ENCODE measurements at places on chromosomes 3 and 15. TPM values are rescaled to one million over a fixed set of nuclear protein-coding genes. Genes with fewer than 3 reads are reported as not detected.
A peak's percentile ranks its signal among the peaks of the same experiment; 100 is the strongest.

Gene SLC51A
- polyA plus RNA-seq = 18.0 TPM

Gene PPM1M
- polyA plus RNA-seq = 16.6 TPM

Gene SLC4A7
- 35.9 TPM for polyA plus RNA-seq

Gene SPINK8
- 0.43 TPM for polyA plus RNA-seq

Gene RLBP1
- polyA plus RNA-seq = not detected

DNA sequence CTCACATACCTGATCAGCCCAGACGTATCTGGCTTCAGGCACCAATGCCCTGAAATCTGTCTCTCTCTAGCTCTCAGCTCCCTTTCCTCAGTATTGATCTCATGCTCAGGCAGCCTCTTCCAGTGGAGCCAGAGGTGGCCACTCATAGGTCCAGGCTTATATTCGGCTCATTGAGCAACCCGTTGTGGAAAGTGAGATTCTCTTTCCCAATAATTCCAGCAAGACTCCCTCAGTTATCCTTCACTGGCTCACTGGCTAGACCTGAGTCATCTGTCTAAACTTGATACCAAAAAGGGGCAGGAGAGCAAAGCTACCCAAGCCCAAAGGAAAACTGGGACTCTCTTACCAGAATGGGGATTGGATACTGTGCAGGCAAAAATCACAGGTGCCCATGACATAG is 33.4 kb upstream of the FRMD4B start:
- no peak for DNase-seq

- peak; percentile 78 for DNase-seq
Observed at GRCh38 chr3:186976837-186977750, 46.8 kb downstream of the ST6GAL1 start.

DNA sequence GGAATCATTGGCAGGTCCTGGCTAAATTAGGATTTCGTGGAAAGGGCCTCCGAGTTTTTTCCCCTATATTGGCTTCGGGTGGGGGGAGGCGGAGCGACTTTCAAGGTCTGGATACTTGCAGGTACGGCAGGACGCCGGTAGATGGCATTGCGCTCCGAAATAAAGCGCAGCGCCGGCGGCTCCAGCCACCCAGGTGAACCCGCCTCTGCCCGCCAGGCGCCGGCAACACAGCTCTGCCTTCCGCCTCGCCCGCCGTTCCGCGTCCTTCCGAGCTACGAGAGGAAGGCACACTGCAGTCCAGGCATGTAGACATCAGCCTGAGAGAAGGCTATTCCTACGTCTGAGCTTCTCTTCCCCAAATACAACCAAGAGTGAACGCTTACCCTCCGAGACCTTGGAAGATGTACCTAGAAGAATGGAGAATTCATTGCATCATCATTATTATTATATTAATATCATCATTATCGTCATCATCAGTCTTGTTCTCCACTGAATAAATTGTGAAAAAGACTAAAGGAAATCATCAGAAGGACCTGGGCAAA is 514.1 kb downstream of the MECOM start:
- peak; percentile 83 for DNase-seq

GRCh38 chr3:51269466-51269865 is 115.6 kb upstream of the MANF start:
- DNase-seq = no peak

DNA sequence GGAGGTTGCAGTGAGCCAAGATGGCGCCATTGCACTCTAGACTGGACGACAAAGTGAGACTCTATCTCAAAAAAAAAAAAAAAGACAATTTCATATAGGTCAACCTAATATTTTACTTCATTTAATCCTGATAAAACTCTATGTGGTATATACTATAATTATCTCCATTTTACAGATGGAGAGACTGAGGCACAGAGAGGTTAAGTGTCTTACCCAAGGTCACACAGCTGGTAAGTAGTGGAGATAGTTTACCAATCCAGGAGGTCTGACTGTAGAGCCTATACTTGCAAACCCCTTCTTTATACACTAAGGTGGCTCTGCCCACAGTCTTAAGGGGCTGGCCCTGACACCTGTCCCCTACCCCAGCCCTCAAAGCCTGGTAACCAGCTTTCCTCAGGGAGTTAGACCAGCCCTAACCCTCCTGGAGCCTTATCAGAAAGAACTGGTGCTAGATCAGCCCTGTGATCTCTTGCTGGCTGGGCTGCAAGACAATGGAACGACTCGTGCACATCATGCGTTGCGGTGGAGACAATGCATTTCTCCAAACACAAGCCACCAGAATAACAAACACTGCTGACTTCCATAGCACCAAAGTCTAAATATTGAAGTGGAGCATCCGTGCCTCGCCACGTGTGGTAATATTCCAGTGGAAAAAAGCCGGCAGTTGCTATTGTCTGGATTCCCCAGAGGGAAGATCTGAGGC is 60.0 kb upstream of the SMAD3 start:
- no peak for DNase-seq

- DNase-seq = no peak
Observed at GRCh38 chr3:16477056-16477455, 36.4 kb downstream of the RFTN1 start.

GRCh38 chr3:127211118-127212060 is 18.5 kb downstream of the PRR23E start:
- no peak for DNase-seq

DNA sequence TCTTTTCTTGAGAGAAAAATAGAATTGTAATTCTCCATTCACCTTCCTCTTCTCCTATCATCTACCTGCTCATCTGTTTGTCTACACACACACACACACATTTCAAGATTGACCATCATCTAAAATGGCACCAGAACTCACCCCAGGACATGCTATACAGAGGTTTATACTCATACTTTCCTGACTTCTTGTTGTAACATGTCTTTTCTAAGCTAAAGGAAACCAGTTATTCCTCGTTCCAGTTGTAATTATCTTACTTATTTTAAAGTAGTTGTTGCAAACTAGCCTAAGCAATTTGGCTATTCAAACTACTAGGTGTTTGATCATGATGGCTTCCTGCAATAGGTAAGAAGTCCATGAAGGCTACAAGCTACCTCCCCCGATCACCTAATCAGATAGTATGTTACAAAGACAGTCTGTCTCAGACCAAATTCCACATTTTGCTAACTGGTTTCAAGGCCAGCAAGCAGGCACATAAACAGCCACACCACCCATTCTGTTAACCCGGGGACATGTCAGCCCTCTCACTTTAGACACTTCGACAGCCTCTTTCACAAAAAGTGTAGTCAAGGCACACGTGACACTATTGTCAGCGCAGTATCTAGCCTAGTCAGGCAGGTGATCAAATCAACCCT is 189.7 kb downstream of the SHQ1 start:
- no peak for DNase-seq

- DNase-seq = peak; percentile 44
Observed at GRCh38 chr15:79897380-79897678, 515 bp upstream of the MTHFS start.

- DNase-seq = no peak
Observed at GRCh38 chr3:30493911-30494311, 112.5 kb upstream of the TGFBR2 start.

GRCh38 chr3:121809249-121809648 is 25.6 kb downstream of the IQCB1 start:
- DNase-seq = no peak

DNA sequence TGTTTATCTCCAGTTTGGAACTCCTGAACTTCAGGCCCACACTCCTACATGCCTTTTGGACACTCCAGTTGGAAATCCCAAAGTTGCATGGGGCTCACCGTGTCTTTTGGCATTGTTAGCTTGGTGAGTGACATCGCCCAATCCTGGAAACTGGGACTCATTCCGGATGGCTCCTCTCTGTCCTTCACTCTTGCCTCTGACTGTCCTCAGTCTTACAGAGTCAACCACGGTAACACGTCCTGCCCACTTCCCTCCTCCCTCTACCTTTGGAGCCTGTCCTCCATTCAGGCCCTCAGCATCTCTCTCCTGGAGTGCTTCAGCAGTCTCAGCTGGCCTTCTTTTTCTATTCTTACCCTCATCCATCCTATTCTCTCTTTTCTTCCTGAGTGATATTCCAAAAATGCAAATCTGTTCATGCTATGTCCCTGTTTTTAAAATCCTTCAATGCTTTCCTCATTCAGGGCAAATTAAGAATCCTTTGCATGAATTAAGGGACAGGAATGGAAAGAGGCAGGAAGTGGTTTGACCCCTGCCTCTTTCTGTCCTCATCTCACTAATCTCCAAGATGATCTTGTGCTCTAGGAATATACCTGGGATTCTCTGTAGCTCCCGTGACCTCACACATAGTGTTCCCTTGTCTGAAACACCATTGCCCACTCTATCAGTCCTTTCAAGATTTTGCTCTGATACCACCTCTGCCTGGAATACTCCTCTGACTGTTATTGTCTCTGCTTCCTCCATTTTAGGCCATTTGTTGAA is 42.5 kb downstream of the LPP start:
- no peak for DNase-seq

DNA sequence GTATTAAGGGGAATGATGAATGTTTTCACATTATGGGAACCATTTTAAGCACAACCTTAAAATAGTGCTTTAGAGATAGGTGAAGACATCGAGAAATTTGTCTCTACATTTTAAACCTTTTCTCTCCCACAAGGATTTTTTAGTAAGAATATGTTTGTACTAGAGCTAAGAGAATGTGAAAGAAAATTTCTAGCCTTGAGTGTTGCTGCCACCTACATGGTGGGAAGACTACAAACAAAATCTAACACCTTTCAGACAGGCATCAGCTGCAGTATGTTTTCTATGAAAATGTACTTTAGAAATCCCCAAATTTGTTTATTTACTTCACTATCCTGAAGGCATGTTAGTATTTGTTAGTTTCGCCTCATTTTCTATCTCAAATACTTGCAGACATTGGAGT is 247.4 kb downstream of the WDR72 start:
- no peak for DNase-seq
